GM04504 (cell line): ENCODE measurements at places on chromosomes 4 and X.
A peak's percentile ranks its signal among the peaks of the same experiment; 100 is the strongest.

DNA sequence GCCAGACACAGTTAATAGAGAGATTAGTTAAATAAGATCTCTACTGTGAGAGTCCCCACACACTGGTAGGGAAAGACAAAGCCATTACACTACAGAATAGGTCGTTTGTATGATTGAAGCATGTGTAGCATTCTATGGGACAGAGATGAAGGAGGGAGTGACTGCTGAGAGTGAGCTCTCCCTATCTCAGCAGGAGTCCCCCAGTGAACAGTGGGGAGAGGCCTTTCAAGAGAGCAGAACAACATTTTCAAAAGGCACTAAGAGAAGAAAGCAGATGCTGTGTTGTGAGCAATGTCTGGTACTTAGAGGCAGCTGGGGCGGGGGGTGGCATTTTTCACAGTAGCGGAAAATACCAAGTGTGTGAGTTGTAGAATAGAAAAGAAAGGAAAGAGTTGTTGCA lies 413.6 kb downstream of the AFF2 start:
- no peak for DNase-seq

- DNase-seq = no peak
Measured at GRCh38 chrX:150984169-150984824, 1.2 kb downstream of the HMGB3 start.

- no peak for DNase-seq
Measured at GRCh38 chr4:1728061-1728980, 7.0 kb downstream of the TACC3 start.

- no peak for DNase-seq
Measured at GRCh38 chrX:108250654-108251579, 159.3 kb downstream of the ATG4A start.

DNA sequence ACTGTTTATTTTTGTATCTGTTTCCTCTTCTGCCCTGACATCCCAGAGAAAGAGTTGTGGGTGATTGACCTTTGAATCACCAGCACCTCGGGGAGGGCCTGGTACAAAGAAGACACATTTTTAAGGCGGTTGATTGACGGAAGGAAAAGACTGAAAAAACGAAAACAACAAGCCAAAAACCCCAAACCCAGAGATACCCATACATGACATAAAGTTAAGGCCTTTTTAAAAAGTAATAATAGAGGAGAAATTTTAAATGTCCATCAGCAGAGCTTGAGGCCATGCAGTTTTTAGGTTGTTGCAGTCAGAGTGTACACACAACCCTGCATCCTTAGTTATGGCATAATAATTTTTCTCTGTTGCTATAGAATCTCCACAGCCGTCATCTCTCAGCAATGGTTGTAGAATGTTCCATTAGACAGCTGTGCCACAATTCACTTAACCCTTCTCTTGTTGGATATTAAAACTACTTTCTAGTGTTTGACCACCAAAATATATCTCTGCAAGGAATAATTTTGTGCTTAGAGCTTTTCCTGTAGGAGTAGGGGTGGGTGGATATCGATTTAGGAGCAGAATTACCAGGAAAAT lies 110.2 kb downstream of the GNL3L start:
- no peak for DNase-seq

DNA sequence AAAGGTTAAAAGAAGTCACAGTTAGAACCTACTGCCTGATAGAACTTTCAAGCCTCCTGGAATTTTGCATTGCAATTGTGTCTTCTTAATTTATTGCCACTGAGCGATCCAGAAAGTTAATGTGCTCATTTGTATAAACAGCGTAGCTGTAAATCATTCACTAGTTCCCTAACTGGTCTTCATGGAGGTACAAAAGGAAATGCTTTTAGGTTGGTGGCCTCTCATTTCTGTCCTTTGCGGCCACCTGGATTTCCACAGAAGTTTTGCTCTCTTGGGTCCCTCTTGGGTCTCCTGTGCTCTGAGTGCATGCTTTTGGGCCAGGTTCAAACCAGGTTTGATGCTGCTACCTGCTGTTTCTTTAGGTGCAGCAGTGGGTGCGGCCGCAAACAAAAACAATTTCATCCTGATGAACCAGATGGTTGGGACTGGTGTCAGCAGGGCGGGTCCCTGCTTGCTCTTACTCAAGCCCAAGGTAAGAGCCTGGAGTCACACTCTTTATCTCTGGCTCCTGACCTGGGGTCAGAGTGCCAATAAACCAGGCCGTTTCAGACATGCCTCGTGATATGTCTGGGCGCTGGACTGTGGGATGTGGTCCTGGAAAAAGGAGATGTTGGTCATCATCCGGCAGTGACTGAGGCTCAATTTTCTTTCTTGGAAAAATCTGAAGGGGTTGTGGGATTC lies 270.1 kb downstream of the PTTG2 start:
- no peak for DNase-seq

DNA sequence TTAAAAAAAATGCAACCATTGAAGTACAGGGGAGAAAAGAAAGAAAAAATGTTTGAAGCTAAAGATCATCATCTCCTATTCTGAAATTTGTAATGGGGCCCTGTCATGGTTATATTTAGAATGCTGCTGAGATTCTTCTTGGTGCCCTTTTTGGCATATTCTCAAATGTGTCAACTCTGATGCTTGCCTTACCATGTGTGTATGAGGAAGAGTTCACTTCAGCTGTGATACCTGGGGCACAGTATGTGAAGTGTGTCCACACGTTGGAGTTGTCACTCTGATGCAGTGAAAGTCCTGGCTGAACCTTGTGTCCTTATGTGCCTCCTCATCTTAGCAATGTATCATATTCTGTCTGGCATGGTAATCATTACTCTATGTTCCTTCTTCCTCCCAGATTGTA lies 377.9 kb downstream of the RAPGEF2 start:
- no peak for DNase-seq

- DNase-seq = no peak
Measured at GRCh38 chr4:143357161-143357845, 20.6 kb downstream of the GAB1 start.

DNA sequence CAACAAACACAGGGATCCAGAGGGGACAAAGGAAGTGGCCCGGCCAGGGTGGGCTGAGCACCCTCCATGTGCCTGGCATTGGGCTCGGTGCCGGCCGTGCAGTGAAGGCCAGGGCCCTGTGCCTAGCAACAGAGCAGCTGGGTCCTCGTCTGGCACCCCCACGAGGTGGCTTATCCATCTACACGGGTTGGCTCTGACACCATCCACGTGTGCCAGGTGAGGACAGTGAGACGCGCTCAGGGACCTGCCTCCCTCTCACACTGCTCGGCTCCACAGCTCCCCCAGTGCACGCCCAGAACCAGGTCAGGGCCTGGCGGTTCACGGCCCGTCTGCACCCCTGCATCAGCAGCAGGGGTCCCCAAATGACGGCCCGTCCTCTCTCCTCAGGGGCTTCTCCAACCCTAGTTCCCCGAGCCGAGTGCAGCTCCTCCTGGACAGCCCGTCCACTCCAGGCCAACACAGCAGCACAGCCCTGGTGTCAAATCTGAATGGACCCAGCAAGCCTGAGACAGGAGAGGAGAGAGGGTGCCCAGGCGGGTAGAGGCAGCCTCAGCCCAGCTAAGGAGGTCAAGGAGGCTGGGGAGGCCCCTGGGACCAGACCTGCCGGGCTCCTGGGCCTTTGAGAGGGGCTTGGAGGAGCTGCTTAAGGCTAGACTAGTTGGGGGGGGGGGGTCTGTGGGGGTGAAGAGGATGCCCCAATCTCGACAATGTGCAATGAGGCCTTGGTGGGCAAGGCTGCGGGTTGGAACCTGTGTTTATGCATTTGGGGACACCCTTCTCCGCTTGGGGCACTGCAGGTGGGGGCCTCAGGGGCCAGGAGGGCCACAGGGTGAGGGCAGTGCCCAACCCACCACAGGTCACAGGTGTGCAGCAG lies 113.6 kb downstream of the FAM53A start:
- DNase-seq = no peak

GRCh38 chr4:83013902-83014301 lies 3.3 kb upstream of the LIN54 start:
- no peak for DNase-seq

- peak; percentile 38 for DNase-seq
Measured at GRCh38 chr4:74006009-74006476, 7.6 kb upstream of the CXCL5 start.

DNA sequence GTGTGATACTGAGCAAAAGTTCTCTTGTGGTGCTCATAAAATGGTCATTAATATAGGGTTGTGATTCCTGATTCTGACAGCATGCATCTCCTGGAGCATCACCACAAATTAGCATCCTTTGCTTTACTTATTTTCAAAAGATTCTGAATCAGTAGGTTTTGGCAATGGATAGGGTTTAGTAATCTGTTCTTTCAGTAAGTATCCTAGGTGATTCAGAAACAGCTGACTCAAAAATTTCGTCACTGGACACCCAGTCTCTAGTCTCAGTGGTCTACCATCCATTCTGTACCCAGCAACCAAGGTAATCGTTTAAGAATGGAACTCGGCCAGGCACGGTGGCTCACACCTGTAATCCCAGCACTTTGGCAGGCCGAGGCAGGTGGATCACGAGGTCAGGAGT lies 4.1 kb downstream of the CBLL2 start:
- no peak for DNase-seq

GRCh38 chr4:80709082-80709869 lies 321.2 kb upstream of the BMP3 start:
- no peak for DNase-seq

- DNase-seq = no peak
Measured at GRCh38 chr4:163622379-163623035, 128.0 kb downstream of the TMA16 start.

DNA sequence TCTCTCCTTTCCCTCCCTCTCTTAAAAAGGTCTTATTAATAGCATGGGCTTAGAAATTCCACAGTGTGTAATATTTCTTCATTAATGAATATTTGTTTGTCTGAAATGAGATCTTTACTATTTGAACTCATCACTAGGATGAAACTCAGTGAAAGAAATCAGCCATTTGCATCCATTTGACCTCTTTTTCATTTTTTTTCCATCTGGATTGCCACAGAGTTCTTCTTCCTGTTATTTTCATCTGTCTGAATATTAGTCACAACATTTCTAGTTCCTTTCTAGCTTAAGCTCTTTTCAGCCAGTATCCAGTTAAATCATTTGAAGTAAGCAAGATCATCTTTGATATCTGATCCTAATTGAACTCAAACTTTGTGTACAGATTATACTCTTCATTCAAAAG lies 69.2 kb upstream of the PLS3 start:
- DNase-seq = no peak

DNA sequence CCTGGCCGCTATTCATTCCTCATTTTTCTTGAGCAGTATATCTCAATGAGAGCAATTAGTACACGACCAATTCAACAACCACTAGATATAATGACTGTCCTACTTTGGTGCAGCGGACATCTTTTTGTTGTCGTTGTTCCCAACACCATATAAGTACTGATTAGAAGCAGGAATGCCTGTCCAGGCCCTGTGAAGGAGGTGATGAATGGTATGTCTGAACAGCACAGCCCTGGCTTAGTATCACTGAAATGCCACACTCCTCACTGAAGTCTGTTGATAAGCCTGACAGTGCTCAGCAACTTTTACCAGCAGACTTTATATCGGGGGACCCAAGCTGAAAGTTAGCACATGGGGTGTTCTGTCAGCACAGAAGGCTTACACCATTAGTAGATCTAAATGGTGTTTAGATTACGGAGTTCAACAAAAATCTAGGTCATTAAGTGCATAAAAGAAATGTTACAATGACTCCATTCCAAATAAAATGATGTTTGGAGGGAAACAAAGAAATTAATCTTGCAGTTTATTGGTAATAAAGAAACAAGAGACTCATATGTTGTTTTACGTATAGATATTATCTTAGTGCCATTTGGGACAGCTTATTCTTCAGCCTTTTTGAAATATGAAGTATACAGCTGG lies 228.3 kb upstream of the TTC29 start:
- DNase-seq = no peak

DNA sequence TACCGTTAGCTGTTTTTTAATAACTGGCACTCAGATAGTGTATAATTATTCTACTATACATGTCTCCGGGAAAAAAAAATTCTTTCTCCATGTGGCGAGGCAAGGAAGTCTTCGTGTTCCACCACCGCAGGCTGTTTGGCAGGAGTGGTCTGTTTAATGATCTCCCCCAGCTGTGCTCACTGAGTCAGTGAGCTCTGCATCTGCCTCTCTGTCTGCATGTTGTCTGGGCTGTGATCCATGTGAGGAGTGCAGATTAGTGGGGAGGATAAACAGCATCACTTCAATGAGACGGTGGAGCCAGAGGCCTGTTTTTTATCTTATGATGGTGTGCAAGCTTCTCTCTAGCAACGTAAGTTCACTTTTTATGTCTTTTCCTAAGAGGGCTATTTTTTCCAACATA lies 69.8 kb downstream of the RPS3A start:
- DNase-seq = peak; percentile 98

DNA sequence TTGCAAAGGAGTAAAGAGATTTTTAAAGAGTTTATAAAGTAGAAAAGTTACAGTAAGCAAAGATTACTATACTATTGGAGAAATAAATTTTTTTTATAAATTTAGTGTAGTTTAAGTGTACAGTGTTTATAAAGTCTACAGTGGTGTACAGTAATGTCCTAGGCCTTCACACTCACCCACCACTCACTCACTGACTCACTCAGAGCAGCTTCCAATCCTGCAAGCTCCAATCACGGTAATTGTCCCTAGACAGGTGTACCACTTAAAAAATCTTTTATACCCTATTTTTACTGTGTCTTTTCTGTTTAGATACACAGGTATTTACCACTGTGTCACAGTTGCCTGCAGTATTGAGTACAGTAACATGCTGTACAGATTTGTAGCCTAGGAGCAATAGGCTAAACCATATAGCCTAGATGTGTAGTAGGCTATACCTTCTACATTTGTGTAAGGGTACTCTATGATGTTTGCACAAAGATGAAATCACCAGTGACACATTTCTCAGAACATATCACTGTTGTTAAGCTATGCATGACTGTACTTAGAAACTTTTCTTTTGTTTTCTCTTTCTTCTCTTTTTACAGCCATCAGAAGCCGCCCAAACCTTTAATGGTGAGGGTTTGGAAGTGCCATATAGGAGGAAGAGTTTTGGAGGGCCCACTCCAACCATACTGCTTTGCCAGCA lies 11.8 kb upstream of the SH3RF1 start:
- DNase-seq = no peak

- DNase-seq = peak; percentile 21
Measured at GRCh38 chrX:45172890-45173289, 27.8 kb downstream of the DIPK2B start.

DNA sequence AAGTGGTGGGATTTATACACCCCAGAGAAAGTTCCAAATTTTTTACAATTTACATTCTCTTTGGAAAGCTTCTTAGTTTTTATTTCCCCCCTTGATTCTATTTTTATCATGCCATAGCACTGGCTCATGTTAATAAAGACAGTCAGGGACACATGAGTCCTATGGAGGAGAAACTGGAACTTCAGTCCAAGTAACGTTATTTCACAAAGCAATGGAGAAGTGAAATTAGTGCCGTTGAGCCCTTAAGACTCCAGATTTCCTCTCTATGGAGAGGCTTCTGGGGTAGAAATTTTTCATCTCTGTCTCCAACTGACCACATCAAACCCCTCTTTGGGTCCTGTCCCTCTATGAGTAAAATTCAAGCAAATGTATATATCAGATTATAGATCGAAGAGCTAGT lies 12.8 kb upstream of the TASL start:
- no peak for DNase-seq

DNA sequence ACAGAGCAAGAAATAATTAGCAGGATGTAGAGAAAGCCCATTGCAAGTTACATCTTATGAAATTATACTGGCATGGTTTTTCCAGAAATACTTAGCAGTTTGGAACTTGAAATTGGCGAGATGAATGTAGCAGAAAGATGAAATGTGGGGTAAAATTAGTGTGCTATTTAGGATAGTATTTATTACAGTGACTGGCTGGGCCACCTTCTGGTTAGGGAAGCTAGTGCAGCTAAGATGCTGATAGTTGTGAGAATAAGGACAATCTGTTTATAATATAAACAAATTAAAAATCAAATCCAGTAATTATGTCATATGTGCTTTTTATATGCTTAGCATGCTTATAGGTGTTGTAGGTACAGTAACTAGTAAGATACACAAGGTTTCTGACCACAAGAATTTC lies 74.8 kb downstream of the IL15 start:
- DNase-seq = no peak
